Activated CD4-positive, alpha-beta memory T cell treated with anti-CD3 and anti-CD28 coated beads, Interleukin-2, amount 10 ng/mL, durations not matched to agents 7 days and 5 days (primary cell): ENCODE measurements at places on chromosomes 2 and 18.

DNA sequence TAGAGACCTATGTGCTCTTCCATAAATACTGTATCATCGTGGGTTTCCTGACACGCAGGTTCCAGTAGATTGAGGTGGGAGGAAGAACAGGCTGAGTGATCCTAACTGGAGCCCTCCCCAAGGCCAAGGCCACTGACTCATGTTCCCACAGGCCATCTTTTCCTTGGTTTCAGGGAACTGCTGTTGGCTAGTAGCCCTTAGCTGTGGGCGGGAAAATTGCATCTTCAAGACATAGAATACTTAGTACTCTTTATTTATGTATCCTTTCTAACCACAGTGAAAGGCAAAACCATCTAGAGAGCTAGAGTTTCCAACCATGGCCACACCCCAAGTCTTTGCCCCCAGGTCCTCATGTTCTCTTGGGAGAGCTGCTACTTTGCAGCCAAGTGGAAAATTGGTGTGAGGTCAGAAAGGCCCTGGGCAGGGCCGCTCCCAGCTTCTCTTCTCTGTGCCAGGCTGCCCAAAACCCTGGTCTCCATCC is 55.9 kb downstream of the COPS8 start:
- no peak for DNase-seq

DNA sequence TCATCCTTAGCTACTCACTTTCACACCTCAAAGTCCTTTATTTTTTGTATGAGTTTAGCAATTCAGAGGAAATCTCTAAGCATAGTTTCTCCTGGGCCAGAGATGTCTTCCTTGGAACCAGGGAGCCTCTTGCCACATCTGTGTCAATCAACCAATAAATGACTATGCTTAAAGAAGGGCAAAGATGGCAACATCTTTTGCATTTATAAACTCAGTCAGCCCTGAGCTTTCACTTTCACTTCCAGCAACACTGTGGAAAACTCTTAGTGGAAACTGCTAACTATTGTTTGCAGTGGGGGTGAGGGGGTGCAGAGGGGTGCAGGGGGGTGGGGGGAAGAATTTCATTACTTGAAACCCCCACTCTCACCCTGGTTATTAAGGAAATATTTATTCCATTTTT is 3.4 kb downstream of the ACVR1C start:
- no peak for DNase-seq

DNA sequence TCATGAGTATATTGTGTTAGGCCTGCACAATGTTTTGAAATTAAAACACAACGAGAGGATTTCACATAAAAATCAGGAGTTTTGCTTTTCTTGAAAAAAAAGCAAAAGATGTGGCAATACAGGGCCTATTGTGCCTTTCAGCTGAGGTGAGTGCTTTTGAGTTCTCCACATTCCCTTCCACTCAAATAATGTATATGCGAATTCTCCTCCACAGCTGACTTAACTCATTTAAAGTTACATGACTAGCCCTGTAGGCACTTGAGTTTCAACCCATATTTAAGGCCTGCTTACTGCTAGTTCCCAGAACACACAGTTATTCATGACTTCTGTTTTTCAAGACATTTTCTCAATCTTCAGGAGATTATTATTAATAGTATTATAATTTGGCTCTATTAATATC is 353.1 kb downstream of the NUP35 start:
- no peak for DNase-seq

GRCh38 chr2:232333361-232334135 is 45.0 kb upstream of the ALPP start:
- DNase-seq, result no peak

DNA sequence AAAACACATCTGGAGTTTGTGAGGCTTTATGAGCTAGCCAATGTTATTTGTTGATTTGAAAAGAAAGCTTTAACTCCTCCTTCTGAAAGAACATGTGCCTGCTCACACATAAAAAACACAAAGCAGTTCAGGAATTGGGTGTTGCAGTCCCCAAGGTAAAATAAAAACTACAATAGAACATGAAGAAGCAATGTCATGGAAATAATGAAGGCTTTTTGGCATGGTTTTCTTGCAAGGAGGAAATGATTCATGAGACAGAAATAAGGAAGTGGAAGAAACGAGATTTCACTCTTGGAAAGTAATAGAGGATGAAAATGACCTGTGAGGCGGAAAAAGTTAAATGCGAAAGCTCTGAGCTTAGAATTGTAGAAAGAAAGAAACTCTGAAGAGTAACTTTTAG is 81.1 kb downstream of the TRIB2 start:
- no peak for DNase-seq

GRCh38 chr2:176138526-176138922 is 9.0 kb downstream of the HOXD8 start:
- no peak for DNase-seq

DNA sequence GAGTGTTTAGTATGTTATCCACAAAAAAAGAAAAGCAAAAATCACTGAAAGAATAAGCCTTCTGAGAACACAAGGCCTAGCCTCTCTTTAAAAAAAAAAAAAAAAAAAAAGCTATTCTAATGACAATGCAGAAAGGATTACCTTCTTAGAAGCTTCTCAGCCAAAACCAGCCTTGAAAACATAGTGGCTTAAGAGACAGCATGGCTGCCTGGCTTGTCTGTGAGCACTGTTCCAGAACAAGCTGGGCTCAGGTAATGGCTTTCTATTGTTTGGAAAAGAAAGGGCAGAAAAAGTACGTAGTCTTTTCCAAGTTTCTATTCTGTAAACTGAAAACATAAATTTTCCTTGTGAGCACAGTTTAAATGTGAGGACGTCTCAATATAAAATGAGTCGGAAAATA is 119.5 kb downstream of the MAP3K20 start:
- DNase-seq, result no peak

DNA sequence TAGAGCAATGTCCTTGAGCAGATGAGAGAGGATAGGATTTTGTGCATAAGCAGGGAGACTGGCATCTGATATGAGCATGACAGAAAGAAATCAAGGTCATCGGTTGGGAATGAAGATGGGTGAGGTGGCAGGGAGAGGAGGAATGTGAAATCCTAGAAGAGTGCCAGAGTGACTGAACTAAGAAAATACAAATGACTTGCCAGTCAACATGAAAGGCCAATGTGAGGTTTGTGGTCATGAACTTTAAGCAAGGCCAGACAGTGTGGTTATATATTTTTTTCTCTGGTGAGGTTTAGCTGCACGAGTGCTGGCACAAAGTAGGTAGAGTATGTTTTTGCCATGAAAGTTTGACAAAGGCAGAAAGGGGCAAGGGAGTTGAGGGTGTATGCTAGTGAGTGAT is 21.2 kb downstream of the QPCT start:
- no peak for DNase-seq

DNA sequence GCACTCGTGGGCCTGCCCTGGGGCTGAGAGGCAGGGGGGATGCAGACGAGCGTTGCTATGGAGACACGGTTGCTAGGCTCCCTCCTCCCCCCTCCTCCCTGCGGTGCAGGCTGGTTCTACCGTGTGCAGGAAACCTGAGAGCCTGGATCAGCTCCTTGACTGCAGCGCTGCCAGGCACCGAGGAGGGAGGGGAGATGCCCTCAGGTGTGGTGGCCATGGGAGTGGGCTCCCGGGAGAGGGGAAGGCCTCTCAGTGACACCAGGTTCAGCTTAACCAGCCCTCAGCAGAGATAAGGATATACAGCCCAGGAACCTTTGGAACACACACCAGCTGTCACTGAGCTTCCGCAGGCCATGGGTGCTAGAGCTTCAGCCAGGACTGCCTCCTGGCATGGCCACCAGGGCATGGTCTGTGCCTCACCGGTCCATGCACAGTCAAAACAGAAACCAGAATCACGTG is 124.4 kb upstream of the PXDN start:
- DNase-seq, result no peak

- no peak for DNase-seq
Measured at GRCh38 chr2:36322108-36322507, 33.5 kb upstream of the CRIM1 start.

GRCh38 chr2:119517433-119517832 is 6.8 kb downstream of the SCTR start:
- peak; percentile 50 for DNase-seq

GRCh38 chr2:235021752-235022151 is 69.9 kb downstream of the SH3BP4 start:
- no peak for DNase-seq

GRCh38 chr2:173611121-173611520 is 256.4 kb downstream of the CDCA7 start:
- no peak for DNase-seq

DNA sequence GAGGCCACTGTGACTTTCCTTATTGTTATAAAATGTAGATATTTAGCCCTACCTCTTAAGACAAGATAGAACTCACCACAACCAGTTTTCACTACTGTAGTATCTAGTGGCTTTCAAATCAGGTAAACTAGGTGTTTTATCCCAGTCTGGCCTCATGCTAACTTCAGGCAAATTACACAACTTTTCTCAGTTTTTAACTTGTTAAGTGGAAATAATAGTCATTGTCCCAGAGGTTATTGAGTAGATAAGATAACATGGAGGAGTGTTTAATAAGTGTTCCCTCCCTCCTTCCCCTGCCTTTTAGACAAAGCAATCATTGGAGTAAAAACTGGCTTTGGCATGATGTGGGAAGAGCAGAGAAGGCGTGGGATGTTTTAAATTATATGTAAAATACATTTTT is 27.3 kb downstream of the ANXA4 start:
- DNase-seq, result no peak

DNA sequence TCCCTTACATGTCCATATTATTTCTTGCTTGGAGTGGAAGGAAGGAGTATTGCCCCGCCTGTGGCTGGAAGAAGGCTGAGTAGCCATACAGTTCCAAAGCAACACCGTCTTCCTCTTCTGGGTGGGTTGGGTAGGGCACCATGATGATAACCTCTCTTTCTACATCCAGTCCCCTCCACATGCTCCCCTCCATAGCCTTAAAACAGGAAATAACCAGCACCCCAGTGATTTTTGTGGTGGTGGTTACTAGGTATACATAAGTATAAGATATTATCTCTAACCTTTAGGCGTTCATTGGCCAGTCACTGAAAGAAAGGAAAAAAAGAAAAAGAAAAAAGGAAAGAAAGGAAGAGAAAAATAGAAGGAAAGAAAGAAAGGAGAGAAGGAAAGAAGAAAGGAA is 63.1 kb downstream of the CXCR4 start:
- no peak for DNase-seq

DNA sequence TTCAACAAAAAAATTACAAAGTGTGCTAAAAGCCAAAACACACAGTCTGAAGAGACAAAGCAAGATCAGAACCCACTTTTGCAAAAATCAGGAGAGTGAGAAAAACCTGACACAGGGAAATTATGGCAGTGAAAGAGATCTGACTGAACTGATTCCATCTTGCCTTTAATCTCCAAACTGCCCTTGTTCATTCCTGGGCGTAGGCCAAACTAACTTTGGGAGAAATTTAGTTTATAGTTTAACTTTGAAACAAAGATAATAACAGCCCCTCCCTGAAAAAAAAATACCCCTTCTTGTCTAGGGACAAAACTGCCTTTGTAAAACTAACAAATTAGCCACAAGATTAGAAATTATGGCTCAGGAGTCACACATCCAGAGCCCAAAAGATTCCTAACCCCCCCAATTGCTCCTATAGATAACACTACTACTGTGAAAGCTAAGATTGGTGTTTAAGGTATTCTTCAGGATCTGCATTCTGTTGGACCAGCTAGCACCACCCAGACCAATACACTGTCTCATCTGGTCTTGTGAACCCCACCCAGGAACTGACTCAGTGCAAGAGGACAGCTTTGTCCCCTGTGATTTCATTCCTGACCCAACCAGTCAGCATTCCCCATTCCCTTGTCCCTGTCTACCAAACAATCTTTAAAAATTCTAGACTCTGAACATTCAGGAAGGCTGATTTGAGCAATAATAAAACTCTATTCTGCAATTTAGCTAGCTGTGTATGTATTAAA is 226.1 kb upstream of the SH3BP4 start:
- no peak for DNase-seq

GRCh38 chr2:152250421-152251100 is 75.0 kb upstream of the STAM2 start:
- DNase-seq, result no peak

DNA sequence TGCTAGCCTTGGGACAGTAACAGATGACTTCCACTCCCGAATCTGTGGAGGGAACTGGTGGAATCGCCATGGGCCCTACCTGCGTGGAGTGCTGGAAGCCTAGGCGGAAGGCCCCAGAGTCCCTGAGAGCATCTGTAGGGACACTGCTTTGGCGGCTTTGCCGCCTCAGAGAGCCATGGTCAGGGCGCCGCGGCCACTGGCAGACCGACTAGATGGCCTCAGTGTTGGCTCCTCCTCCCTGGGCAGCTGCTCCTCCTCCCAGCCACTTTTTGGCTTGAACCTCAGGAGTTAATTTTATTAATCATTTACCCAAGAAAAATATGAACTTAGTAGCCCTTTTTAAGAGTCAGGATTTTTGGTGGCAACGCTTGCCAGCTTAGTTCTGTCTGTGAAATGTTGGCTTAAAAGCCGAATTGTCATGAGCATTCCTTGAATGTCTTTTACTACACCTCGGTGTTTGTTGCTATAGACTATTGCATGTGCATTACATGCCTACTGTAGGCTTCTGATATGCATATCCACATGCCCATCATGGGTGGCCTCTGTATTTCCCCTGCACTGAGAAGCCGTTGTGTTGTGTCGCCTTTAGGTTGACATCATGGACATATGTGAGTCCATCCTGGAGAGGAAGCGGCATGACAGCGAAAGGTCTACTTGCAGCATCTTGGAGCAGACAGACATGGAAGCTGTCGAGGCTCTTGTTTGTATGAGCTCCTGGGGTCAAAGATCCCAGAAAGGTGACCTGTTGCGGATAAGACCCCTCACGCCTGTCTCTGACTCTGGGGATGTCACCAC is 2.4 kb downstream of the KLF11 start:
- DNase-seq, result no peak

GRCh38 chr18:8406868-8407250 is 202.4 kb upstream of the RAB12 start:
- no peak for DNase-seq
